Activated CD8-positive, alpha-beta memory T cell treated with anti-CD3 and anti-CD28 coated beads for 1 hour (primary cell): ENCODE measurements at places on chromosomes 4 and X.

- no peak for DNase-seq
These were observed 88.3 kb upstream of the UNC5C start for GRCh38 chr4:95637043-95637600.

GRCh38 chrX:154918060-154918483 is 31.9 kb downstream of the F8A1 start:
- DNase-seq = no peak

DNA sequence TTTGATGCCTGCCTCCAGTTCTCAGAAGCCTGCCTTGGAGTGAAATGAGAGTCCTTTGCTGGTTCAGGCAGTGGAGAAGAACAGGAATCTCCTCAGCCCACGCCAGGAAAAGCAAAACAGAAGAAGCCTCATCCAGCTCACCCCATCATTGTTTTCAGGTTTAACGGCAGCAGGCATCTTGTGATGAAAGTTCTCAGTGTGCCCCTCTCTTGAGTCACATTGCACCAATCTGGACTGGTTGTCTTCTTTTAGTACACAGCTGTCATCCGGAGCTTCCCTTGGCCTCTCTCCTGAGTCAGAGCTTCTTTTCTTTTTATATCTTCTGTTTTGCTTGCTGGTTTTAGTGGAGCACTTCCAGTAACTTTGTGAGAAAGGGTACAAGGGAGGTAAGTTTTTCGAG is 50.9 kb downstream of the TSPAN7 start:
- no peak for DNase-seq

DNA sequence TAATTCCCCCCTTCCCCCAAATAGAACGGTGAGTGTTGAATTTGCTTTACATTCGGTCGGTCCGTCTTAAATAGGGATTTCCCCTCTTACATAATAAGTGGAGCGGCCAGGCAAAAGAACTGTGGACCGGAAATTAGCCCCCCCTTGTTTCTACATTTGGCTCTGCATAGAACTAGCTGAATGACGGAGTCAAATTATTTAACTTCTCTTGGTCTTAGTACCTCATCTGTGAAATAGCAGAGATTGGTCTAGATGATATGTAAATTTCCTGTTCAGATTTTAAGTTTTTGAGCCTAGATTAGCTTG is 1.3 kb downstream of the SPATA18 start:
- no peak for DNase-seq

DNA sequence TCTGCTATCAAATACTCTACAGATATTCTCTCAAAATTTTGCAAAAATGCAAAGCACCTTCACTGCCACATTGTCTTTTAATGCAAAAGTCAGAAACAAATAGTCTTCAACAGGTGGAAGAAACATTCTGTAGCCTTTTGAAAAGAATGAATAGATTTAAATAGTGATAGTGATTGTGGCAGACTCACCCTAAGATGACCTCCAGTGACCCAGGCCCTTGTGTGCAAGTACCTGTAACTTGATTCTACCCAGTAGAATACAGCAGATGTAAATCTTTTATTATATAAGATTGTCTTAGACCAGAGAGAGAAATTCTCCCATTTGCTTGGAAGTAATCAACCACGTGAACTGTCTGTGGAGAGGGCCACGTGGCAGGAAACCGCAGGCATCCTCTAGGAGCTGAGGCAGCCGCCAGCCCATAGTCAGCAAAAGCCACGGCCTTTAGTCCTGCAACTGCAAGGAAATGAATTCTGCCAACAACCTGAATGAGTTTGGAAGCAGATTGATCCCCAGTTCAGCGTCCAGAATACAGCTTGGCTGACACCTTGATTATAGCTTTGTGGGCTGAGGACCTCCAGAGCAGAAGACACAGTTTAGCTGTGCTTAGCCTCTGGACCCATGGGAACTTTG is 272.5 kb downstream of the ARHGAP10 start:
- DNase-seq = no peak

DNA sequence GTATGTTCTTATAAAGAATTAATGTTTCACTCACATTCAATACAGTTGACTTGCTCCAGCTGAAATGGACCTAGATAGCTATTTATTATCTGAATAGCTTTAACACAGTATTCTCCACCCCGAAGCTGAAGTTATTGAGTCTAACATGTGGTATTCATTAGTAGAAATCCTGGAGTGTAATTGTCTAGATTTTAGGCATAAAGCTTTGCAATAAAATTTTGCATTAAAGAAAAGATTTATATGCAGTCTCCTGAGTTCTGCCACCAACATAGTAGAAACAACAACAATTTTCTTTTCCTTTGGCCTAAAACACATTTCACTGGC is 90.2 kb upstream of the DCLK2 start:
- no peak for DNase-seq

GRCh38 chr4:165631208-165631894 is 241.7 kb upstream of the TLL1 start:
- no peak for DNase-seq

DNA sequence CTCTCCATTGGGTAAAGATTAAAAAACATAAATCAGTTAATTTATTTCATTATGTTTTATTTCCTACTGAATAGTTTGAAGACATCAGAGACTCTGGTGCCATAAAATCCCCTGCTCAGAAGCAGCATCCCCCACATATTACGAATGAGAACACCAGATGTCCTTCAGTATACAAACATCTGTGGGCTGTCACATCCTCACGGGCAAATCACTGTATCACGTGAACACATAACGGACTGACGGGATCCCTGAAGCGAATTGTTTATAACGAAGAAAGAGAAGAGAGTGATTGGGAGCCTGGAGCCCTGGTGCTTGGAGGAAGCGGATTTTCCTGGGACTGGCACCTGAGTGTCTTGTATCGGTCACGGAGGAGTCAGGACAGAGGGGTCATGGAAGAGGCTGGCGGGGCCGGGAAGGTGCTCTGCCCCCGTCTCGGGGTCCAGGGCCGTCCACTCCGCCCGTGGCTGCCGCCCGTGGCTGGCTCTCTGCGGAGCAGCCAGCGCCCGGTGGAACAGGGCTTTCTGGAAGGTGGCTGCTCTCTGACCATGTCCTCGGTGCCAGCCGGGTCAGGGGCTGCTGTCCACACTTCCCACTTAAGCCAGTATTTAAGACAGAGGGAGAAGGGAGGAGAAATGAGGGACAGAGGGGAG is 452.7 kb upstream of the FAT1 start:
- DNase-seq = no peak

DNA sequence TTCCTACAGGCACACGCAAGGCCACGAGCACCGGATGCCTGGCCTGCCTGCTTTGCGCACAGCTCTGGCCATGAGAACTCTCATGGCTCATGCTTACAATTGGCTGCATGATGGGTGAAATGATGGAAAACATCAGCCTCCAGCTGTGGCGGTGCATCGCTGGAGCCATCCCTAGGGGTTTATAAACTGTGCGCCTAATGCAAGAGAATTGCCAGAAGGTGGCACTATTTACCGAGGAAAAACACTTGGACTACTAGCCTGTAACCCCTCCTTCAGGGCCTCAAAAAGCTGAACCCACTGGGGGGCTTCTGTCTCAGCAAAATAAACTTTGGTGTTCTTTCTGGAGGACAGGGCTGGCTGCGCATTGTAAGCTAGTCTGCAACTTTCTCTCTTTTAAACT is 51.9 kb downstream of the PHKA2 start:
- DNase-seq = no peak

DNA sequence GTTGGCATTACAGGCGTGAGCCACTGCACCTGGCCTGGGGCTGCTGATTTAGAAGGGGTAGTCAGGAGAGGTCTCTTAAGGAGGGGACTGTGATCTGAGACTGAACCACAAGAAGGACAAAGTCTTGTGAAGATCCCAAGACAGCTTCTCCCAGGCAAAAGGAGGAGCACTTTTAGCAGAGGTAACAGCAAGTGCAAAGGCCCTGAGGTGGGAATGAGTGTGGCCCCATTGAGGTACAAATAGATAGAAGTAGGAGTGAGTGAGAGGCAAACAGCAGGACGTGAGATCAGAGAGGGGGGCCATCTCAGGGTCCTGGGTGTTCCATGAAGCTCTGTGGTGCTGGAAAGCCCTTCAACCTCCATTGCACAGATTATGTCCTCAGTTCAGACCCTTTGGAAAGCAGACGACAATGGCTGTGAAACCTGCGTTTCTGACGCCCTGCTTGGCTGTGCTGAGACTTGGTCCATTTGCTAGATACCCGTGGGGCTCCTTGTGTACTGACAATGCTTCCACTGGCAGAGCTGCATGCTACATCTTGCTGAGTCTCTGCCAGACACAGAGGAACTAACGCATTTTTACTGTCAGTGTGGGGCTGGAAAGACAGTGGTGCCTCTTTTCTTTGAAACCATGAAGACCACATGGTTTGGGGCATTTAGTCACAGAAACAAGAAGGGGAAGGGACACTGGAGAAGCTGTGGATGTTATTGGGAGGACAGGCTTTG is 1.3 kb upstream of the CCKAR start:
- no peak for DNase-seq

- no peak for DNase-seq
These were observed 146.2 kb upstream of the HHIP start for GRCh38 chr4:144499777-144500176.

GRCh38 chr4:117010671-117011070 is 74.7 kb downstream of the TRAM1L1 start:
- DNase-seq = no peak

DNA sequence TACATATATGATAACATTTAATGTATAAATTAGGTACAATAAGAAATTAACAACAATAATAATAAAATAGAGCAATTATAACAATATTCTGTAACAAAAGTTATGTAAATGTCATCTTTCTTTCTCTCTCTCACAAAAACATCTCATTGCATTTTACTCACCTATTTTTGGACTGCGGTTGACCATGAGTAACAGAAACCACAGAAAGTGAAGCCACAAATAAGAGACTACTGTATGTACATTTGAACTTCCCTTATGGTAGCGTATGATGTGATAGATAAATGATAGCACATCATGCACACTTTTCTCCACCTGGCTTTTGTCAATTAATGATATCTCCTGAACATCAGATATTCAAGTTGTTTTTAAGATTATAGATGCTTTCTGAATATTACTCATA is 80.5 kb downstream of the HNRNPD start:
- no peak for DNase-seq

DNA sequence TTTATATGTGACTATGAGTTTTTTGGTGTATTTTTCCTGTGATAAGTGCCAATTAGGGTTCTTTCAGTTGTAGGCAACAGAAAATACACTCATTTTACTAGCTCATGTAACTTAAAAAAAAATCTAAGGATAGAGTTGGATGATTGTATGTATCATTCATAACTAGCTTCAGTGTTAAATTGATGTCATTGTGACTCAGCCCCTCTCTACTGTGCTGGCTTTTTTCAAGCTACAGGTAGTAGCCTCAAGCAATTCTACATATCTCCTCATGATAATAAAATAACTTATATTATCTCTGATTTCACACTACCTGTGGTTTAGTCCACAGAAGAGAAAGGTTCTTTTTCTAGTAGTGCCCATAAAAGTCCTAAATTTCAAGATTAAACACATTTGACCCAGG is 11.9 kb downstream of the WDR17 start:
- DNase-seq = no peak

DNA sequence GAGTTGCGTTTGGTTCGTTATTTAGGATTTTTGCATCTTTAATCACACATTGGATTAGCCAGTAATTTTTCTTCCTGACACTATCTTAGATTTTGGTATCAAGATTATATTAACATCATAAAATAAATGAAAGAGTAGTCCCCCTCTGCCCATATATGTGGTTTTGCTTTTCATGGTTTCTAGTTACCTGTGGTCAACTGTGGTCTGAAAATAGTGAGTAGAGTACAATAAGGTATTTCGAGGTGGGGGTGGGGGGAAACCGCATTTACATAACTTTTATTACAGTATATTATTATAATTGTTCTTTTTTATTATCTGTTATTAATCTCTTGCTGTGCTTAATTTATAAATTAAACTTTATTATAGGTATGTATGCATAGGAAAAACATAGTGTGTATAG is 152.4 kb downstream of the STIM2 start:
- no peak for DNase-seq
